ENCODE measurements at places on chromosomes 11 and 22.

DNA sequence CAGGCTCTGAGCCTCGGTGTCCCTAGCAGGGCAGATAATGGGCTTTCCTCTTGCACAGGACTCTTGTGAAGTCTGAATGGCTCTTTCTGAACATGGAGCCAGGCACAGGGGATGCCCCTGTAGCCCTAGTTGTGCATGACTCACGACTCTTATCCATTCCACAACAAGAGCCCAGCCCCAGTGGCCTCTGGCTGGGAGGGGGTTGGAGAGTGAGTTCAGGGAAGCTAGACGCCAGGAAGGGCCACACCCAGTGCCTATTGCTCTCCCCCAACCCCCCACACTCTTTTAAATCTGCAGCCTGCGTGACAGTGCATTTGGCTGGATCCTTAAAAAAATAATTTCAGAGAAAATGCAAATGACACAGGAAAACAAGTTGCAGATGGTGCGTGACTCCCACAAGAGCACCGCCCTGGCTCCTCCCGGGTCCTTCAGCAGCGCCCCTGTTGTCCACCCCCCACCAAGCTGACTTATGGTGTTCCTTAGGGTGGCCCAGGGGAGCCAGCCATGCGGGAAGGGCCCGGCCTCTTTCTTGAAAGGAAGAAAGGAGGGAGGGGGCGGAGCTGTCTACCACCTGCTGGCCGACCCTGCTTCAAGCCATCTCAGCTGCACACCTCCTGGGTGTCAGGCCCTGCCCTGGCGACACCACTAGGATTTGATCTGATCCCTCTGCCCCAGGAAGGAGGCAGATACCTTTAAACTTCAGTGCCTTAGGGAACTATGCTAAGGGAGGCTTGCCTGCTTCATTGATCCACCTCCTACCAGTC, 74.7 kb downstream of the MN1 start:
- DNase-seq, result no peak

DNA sequence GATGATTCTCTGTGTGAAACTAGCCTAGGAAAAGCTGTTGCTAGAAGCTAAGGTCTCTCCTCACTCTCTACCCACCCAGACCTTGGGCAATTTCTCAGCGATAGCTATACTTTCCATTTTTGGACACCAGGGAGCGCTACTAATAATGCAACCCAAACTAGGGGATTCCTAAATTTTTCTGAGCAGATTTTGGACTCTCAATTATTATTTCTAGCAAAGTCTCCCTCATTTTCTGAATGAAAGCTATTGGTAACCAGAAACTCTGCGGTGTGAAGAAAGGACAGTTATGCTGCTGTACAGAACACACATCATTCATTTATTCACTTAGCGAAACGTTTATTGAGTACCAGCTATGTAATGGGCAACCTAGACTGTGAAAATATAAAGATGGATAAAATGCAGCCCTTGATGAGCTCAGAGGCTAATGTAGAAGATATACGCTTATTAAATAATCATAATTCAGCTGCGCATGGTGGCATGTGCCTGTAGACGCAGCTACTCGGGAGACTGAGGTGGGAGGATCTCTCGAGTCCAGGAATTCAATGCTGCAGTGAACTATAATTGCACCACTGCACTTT, 6.1 kb upstream of the STIM1 start:
- DNase-seq, result no peak

DNA sequence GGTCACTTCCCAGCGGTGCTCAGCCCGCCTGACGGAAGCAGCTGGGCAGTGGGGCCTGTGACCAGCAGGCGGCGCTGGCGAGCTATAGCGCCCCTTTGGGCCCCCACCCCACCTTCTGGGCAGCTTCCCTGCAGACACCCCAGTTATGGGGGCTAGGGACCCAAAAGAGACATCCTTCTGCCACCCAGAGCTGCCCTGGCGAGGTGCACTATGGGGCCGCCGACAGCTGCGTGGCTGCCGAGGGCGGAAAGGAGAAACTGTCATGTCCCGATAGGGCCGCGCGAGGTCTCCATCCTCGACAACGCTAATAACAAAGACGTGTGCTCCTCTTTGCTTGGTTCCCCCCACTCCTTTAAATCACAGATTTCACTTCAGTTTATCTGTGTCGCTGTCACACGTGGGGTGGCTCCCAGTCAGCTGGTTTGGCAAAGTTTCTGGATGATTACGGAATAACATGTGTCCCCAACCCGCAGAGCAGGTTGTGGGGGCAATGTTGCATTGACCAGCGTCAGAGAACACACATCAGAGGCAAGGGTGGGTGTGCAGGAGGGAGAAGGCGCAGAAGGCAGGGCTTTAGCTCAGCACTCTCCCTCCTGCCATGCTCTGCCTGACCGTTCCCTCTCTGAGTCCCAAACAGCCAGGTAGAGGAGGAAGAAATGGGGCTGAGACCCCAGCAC, 673 bp upstream of the MYO7A start:
- peak; percentile 19 for DNase-seq

- DNase-seq, result no peak
These were observed 4.2 kb downstream of the MMP1 start for GRCh38 chr11:102793677-102794290.

DNA sequence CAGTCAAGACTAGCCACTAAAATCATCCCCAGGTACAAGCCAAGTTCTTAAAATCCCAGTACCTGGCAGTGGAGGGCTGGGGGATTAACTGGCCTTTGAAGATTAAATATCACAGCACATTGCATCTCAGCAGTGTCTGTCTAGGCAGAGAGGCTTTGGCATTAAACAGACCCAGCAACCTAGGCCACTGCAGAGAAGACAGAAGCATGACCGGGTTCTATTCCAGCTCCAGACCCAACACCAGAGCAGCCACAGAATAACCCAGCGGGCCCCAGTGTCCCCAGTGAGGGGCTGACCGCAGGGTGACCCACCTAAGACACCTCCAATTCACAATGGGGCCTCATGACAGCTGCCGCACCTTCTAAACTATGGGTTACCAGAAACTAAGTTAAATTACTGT, 88.2 kb downstream of the SHANK2 start:
- no peak for DNase-seq

DNA sequence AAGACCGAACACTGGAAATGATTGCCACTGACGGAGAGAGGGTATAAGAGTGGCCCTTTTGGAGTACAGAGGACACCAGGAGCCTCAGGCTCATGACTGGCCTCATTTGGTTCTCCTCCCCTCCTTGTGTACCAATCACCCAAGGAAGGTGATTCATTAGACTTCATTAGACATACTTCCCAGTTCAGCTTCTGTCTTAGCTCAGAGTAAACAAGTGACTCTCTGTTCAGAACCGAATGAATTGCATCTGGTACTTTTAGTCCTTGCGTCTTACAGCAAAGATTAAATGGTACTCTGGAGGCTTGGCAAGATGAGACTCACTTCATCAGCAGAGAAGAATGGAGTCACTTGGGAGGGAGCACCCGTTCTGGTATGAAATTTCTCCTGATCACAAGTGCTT, 75.2 kb downstream of the ZNRF3 start:
- DNase-seq, result no peak

- peak; percentile 30 for DNase-seq
These were observed 21.7 kb upstream of the HSPA8 start for GRCh38 chr11:123083623-123084029.

GRCh38 chr11:112454841-112455240, 194.2 kb upstream of the PLET1 start:
- DNase-seq, result no peak

GRCh38 chr11:62954478-62954877, 30.3 kb downstream of the SLC22A6 start:
- DNase-seq, result no peak

GRCh38 chr22:49307870-49308269, 519.8 kb downstream of the BRD1 start:
- DNase-seq, result no peak

GRCh38 chr11:119729951-119730613, 1.1 kb upstream of the NECTIN1 start:
- DNase-seq, result no peak
